NCI-H2171 (cell line): ENCODE measurements at places on chromosomes 11 and 22.
A peak's percentile ranks its signal among the peaks of the same experiment; 100 is the strongest.

GRCh38 chr22:41915035-41915785, at the start of gene SHISA8:
Gene SHISA8 (minus strand): TSS chr22:41915074. CDS start chr22:41914667, 407 bp downstream.
- peak; percentile 53 for DNase-seq

DNA sequence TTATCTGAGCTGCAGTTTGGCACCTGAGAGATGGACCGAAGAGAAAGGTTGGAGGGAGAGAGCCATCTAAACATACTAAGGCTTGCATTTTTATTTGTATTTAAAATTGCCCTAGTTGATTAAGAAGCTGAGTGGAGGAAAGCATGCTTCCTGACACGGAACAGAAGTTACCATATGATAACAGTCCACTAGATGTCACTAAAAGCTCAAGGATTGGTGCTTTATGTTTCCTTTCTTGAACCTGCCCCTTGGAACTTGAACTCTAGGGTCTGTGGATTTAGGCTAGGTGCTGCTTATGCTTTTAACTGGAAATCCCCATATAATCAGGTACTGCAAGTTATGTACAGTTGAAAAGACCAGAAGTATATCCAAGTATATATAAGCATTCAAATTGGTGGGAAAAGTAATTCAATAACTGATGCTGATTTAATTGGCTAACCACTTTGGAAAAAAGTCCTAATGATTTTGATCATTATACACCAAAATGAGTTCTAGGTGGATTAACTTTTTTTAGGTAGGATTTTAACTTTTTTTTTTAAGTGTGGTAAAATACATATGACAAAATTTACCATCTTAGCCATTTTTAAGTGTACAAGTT, 9.5 kb downstream of the RBMXL2 start:
- DNase-seq: no peak

DNA sequence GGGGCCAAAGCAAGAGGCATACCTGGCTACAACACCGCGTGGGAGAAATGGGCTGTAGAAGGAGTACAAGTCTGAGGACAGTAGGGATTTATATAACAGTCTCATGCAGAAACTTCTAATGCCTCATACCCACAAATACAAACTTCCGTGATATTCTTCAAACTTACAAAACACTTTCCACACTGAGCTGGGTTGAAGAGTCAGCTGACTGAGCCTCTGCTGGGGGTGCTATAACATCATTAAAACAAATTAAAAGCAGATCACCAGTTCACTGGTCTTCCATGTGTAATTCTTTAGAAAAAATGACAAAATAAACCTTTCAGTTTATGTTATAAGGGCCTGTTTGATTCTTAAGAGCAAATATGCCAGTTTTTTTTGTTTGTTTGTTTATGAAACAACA, 92.0 kb downstream of the MUC15 start:
- no peak for DNase-seq

- no peak for DNase-seq
These were observed 108.4 kb upstream of the SLC5A12 start for GRCh38 chr11:26830218-26830617.

- no peak for DNase-seq
These were observed 18.6 kb upstream of the APLP2 start for GRCh38 chr11:130051082-130051481.

DNA sequence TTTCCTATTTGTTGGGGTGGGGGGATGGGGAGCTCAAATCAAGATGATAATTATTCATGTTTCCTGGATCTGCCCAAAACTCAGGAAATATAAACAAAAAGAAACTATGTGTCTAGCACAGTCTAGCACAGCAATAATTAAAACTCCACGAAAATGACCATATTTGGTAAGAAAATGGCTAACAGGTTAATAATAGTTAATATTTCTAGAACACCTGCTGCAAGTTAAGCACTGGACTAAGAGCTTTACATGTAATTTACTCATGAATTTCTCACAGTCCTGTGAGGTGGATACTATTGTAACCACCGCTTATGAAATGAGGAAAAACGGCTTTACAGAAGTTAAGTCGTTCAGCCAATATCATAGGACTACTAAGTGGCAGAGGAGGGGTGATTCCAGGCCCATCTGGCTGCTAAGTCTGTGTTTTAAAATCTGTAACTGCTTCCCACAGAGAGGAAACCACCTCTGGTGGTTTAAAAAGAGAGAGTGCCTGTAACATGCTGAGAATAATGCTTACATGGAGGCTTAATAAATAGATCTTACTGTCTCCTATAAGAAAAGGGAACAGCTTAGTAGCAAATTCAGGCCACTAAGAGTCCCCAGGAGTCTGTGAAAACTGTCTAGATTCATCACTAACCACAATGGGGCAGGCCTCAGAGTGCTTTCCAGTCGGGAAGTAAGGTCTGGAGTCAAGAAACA, 11.0 kb upstream of the AMOTL1 start:
- DNase-seq: no peak

DNA sequence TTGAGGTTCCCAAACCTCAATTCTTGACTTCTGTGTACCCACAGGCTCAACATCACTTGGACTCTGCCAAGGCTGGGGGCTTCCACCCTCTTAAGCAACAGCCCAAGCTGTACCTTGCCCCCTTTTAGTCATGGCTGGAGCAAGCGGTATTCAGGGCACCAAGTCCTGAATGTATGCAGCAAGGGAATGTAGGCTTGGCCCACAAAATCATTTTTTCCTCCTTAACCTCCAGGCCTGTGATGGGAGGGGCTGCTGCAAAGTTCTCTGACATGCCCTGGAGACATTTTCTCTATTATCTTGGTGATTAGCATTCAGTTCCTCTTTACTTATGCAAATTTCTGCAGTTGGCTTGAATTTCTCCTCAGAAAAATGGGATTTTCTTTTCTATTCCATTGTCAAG, 4.9 kb upstream of the OR5L1 start:
- DNase-seq: no peak

DNA sequence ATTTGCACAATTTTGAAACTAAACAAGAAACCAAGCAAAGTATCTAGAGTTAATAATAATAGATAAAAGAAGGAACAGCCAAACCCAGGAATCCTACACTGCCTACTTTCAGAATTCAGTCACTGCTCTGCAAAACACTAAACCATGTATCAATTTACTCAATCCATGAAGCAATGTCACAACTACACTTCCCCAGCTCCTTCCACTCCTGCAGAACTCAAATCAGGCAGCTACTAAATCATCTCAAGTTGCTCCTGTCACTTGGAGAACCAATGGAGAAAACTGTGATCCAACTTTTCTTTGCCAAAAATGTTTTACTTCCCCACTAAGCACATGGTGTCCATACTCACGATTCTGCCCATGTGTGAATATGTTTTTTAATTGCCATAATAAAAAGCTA, 24.9 kb upstream of the C11orf58 start:
- DNase-seq: no peak

GRCh38 chr22:39294571-39295468, 24.6 kb downstream of the RPL3 start:
- no peak for DNase-seq

DNA sequence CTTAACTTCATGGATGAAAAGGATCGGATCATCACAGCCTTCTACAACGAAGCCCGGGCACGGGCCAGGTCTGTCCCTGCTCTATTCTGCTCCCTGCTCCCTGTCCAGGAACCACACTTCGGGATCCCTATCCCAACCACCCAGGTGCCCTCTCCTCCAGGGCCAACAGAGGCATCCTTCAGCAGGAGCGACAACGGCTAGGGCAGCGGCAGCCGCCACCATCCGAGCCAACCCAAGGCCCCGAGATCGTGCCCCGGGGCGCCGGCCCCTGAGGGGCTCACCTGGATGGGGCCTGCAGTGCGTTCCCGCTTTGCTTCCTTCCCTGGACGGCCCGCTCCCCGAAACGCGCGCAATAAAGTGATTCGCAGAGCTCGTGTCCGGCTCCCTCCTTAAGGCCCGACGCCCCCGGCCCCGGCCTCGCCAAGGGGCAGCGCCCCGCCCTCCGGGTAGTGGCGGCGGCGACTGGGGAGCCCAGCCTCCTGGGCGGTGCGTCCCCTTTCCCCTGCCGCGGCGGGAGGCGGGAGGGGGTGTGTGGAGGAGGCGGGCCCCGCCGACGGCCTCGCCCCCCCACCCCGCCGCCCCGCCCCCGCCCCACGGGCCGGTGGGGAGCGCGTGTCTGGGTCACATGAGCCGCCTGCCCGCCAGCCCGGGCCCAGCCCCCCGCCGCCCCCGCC, at the start of gene VEGFB:
Gene VEGFB, plus strand, starts transcription at position 672 of the 674 bp plus-strand sequence. CDS start 250 bp downstream, outside the sequence.
- DNase-seq: peak; percentile 59

DNA sequence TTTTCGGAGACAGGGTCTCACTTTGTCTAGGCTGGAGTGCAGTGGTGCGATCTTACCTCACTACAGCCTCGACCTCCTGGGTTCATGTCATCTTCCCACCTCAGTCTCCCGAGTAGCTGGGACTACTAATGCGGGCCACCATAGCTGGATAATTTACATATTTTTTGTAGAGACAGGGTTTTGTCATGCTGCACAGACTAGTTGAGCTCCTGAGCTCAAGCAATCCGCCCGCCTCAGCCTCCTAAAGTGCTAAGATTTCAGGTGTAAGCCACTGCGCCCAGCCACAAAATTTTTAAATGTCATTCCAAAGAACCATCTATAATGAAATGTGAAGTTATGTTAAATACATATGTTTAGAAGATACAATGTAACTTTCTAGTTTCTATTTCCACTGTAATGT, 4747.7 kb upstream of the OR11H1 start:
- no peak for DNase-seq

- no peak for DNase-seq
These were observed 39.8 kb downstream of the KREMEN1 start for GRCh38 chr22:29112681-29113080.

DNA sequence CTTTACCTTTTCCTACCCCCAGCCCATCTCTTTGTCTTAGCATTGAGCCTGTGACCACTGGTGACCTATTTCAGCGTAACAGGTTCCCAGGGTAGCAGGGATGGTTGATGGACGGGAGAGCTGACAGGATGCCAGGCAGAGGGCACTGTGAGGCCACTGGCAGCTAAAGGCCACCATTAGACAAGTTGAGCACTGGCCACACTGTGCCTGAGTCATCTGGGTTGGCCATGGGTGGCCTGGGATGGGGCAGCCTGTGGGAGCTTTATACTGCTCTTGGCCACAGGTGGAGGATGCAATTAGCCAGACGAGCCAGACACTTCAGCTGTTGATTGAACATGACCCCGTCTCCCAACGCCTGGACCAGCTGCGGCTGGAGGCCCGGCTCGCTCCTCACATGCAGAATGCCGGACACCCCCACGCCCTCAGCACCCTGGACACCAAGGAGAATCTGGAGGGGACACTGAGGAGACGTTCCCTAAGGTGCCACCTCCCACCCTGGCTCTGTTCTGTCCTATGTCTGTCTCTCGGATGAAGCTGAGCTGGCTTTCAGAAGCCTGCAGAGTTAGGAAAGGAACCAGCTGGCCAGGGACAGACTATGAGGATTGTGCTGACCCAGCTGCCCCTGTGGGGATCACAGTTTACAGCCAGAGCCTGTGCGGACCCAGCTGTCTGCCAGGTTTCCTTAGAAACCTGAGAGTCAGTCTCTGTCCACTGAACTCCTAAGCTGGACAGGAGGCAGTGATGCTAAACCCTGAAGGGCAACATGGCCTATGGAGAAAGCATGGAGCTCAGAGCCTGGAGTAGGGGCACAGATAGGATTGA, 29.8 kb downstream of the PIK3IP1 start:
- no peak for DNase-seq

GRCh38 chr11:75667831-75668450, 897 bp downstream of the MAP6 start:
- peak; percentile 50 for DNase-seq

DNA sequence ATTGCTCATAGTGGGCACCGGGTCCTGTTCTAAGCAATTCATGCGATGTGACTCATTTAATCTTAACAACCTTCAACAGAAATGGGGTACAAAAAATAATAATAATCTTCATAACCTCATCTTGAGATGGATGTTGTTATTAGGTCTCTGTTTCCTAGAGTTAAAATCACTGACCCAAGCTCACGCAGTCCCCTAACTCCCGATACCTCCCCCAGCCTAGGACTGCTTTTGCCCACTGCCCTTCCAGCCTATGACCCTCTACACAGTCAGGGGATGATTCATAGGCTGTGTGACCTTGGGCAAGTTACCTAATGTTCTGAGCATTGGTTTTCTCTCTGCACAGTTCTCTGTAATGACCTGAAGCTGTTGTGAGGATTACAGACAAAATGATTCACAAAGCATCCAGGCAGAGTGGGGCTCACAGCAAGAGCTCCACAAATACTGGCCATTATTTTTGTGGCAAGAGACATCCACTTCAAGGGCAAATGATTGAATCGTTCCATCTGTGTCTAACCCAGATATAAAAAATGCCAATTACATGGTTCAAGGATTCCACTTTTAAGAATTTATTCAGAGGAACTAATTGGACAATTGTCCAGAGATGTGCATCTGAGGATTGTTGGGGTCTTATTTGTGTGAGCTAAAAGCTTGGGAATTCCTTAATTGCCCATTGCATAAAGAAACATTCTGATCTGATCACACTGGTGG, 20.0 kb downstream of the MTFP1 start:
- DNase-seq: no peak

GRCh38 chr11:110433393-110434333, 3.9 kb downstream of the FDX1 start:
- DNase-seq: peak; percentile 23

DNA sequence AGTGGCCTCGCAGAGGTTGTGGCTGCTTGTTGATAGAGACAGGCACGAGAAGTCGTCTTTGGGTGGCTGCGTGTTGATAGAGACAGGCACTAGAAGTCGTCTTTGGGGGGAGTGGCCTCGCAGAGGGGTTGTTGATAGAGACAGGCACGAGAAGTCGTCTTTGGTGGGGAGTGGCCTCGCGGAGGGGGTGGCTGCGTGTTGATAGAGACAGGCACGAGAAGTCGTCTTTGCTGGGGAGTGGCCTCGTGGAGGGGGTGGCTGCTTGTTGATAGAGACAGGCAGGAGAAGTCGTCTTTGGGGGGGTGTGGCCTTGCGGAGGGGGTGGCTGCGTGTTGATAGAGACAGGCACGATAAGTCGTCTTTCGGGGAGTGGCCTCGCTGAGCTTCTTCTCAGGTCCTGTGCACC, 328.8 kb downstream of the TBC1D22A start:
- no peak for DNase-seq

- DNase-seq: no peak
These were observed 243.0 kb downstream of the CTTN start for GRCh38 chr11:70641369-70641768.

GRCh38 chr11:37533087-37533486, 935.1 kb upstream of the RAG2 start:
- no peak for DNase-seq

GRCh38 chr22:22464541-22465054, 43.9 kb downstream of the ZNF280B start:
- no peak for DNase-seq

GRCh38 chr22:46686221-46687047, 51.6 kb downstream of the CERK start:
- no peak for DNase-seq

DNA sequence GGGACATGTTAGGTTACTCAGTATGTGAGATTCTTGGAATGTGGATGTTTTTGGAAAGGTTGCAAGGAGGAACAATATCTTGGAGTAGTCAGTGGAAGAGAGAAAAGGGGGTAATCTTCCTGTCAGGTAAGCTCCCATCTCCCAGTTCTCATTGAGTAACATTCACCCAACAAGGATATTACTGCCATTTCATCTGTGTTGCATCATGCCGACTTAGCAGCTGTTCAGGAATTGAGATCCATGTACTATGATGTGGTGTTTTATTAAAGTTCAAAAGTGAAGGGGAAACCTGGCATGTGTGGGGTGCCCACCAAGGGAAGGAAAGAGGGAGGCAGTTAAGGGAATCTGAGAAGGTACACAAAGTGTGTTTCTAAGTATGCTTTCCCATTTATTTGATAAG, 58.4 kb upstream of the RASSF10 start:
- no peak for DNase-seq
